Spinal cord (tissue), 10 donors: ENCODE measurements at places on chromosomes 13 and 19. TPM values are rescaled to one million over a fixed set of nuclear protein-coding genes. Genes with fewer than 3 reads are reported as not detected.

Gene GAMT
- total RNA-seq, result 15.5 TPM

Gene TMEM59L
- 64.1 TPM for total RNA-seq

Gene MCEMP1
- 1.7 TPM for total RNA-seq

Gene ZNF724
- total RNA-seq, result 9.4 TPM

Gene CYP2S1
- 0.44 TPM for total RNA-seq

Gene SGTA
- total RNA-seq, result 44.0 TPM

Gene FCER2
- total RNA-seq, result 0.59 TPM

Gene ZNF69
- 17.2 TPM for total RNA-seq

Gene LIM2
- total RNA-seq, result not detected

Gene SPATA13
- 30.8 TPM for total RNA-seq

Gene KLK2
- total RNA-seq, result 0.06 TPM

Gene TUBA3C
- total RNA-seq, result not detected
